ENCODE measurements at places on chromosomes 2 and 18.

- no peak for DNase-seq
Measured at GRCh38 chr2:147632198-147632597, 212.6 kb upstream of the ACVR2A start.

- DNase-seq: no peak
Measured at GRCh38 chr2:100036793-100037192, 105.6 kb downstream of the AFF3 start.

DNA sequence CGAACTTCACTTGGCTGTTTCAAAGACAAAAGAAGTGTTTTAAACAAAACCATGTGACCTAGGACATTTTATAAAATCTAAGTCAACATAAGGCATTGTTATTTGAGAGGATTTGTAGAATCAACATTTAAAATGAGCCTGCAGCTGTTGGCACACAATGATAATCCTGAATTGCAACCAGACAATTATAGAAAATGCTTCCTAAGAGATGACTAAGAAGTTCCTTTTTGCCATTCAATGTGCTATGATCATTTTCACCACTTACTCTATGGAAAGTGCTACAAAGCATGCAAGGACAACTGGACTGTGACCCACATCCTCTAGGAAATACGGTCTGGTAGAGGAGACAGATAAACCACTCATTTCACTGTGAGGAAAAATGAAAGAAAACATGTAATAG, 246.4 kb downstream of the CDH20 start:
- no peak for DNase-seq

- no peak for DNase-seq
Measured at GRCh38 chr2:160328811-160329527, 128.9 kb upstream of the ITGB6 start.

- no peak for DNase-seq
Measured at GRCh38 chr2:191656391-191656790, 21.5 kb upstream of the NABP1 start.

DNA sequence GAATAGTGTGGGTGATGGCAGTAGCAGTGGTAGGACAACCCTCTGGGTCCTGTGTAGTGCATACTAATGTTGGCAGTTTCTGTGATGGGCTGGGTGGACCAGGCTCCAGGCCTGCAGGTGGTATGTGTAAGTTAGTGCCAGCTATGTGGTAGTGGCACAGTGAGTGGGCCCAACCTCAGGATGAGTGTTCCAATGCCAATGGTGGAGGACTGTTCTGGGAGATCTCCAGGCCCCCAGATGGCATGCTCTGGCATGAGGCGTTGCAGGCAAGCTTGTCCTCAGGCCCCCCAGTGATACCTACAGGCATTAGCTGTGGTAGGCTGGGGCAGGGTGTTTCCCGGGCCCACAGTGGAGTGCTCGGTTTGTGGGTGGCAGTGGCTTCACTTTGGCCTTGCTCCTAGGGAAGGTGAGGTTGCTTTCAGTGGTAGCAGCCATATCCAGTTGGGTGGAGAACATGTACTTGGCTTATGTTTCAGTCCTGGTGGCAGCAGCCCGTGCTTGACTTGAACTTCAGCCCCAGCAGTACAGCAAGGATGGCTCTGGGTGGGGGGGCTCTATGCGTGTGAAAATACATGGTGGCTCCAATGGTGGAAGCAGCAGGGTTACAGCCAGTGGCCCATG, 32.4 kb downstream of the TEX51 start:
- DNase-seq: no peak

DNA sequence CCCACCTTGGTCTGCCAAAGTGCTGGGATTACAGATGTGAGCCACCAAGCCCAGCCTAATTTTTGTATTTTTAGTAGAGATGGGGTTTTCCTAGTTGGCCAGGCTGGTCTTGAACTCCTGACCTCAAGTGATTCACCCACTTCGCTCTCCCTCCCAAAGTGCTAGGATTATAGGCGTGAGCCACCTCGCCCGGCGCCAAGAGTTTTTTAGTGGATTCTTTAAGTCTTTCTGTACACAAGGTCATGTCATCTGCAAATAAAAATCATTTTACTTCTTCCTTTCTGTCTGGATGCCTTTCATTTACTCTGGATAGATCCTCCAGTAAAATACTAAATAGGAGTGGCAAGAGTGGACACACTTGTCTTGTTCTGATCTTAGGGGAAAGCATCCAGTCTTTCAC, 61.7 kb downstream of the KCMF1 start:
- DNase-seq: no peak
